ENCODE measurements at places on chromosomes 2 and 18.

- DNase-seq: no peak
Measured at GRCh38 chr2:237452861-237453260, 34.2 kb upstream of the MLPH start.

DNA sequence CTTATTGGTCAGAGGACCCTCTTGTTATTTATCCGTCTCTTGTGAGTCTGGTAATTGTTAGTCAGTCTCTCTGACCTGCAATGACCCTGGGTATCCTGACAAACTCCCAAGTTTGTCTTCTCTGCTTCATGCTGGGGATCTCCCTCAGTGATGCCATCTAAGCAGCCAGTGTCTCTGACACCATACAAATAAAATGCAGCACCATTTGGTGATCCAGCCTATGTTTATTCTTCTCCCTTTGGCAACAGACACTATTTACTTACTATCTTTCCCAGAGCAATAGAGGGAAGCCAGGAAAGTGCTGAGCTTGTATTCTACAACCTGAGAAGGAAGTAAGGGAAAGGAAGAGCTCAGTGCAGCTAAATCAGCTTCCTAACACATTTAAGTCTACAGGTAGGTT, 15.9 kb downstream of the SERPINE2 start:
- no peak for DNase-seq

GRCh38 chr2:74747411-74748080, 86.4 kb upstream of the HK2 start:
- no peak for DNase-seq

- no peak for DNase-seq
Measured at GRCh38 chr18:24656551-24657443, 196.4 kb downstream of the HRH4 start.

- DNase-seq: no peak
Measured at GRCh38 chr2:183493040-183493439, 368.8 kb downstream of the NUP35 start.

DNA sequence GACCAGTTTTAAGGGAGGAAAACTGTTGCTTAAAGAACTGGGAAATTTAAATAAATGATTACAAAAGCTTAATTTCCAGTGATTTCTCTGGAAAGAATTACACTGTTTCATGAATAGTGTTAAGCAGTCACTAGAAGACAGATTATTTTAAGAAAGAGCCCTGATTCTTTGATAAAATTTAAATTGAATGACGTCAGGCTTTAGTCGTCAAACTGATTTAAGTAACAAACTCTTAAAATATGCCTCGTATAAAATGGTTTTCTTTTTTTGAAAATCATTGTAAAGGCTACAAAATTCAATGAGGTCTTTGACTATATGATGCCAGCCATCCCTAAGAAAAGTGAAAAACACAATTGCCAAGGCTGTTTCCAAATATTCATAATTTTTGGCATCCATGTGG, 465.0 kb downstream of the NR4A2 start:
- no peak for DNase-seq

DNA sequence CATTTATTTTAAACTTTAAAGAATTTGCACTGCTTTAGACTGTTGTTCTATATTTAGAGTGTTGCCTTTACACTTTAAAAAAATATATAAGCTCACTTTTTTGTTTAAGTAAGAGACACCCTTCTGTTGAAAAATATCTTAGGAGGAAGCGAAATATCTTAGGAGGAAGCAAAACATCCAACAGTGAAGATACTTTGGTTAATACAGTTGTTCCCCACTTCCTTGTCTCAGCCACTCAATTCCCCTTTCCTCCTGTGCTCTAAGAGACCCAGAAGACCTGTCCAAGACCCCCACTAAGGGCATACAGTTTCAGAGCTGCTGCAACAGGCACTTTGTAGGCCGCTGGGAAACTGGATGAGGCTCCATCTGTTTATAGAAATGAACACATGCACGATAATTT, 5.7 kb downstream of the SERPINB8 start:
- no peak for DNase-seq

GRCh38 chr2:120132691-120133090, 90.5 kb downstream of the TMEM185B start:
- DNase-seq: no peak

DNA sequence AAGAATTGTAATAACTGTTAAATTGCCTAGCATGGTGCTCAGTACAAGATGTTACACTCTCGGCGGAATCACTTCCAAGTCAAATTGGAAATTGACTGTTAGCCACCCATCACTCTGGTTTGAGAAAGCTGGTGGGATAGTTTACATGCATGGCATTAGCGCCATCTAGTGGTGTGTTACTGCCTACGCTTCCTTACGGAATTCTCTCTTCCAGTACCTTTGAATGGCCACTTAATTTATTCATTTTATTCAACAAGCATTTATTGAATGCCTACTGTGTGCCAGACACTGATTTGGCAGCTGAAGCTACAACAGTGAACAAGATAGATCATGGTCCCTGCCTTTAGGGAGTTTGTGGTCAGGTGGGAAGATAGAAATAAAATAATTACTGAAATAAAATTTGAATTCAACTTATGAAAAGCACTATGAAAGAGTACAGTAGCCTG, 171.2 kb downstream of the TMEM247 start:
- peak; percentile 86 for DNase-seq

DNA sequence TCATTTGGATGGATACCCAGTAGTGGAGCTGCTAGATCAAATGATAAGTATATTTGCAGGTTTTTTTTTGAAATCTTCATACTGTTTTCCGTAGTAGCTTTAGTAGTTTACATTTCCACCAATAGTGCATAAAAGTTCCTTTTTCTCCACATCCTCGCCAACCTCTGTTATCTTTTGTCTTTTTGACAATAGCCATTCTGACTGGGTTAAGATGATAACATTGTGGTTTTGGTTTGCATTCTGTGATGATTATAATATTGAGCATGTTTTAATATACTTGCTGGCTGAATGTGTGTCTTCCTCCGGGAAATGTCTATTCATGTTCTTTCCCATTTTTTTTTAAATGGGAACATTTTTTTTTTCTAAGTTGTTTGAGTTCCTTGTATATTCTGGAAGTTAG, 260.0 kb downstream of the GULP1 start:
- DNase-seq: no peak

- peak; percentile 54 for DNase-seq
Measured at GRCh38 chr2:181231886-181232621, 225.1 kb upstream of the ITGA4 start.

GRCh38 chr2:102229141-102229769, 42.4 kb downstream of the IL1RL2 start:
- DNase-seq: no peak

- DNase-seq: no peak
Measured at GRCh38 chr2:186771850-186772463, 77.0 kb downstream of the ZSWIM2 start.

DNA sequence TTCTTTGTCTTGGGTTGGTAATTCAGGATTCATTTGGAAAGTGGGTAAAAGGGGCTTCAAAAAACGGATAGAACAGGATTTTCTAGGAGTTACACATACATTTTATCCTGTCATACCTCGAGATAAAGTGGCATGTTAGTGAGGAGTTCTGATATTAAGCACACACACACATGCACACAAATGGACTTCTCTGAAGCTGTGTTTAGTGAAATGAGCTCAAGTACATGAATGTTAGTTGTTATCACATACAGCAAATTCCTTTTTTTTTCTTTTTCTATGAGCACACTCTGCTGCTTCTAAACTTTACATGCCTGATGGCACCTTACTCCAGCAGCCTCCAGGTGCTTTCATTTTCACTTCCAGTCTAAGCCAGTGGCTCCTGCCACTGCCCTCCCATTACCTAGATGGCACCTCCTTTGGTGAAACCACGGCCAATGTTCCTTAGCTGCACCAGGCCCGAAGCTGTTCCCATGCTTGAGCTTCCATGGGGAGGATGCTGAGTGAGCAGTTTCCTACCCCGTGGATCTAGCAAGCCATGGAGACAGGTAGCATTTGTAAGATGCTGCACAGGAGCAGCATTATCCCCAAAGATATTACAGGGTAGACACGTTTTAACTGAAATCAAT, 49.7 kb downstream of the STAT1 start:
- no peak for DNase-seq

DNA sequence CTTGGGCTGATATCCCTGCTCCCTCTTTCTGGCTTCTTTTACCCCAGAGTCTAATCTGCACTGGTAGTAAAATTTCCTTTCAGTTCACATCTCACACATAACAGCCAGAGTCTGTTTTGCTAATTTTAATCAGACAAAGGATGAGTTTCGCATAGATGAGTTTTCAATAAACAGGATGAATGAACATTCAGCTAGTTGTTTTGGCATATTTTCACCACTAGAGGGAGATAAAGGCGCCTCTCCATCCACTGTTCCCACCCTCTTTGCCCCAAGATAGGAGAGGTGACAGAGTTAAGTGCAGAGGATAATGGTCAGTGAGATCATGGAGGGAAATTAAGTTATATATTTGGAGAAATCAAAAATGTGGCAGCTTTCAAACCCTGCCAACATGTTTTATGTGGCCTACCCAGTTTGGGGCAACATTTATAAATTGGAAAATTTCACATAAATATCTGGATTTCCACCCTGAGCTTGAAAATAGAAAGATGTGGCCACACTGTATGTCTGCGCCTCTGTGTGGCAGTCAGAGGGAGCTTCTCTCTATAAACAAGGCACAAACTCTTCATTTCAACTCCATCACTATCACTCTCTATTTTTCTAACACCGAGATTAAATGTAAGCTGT, 48.5 kb upstream of the DTNA start:
- peak; percentile 50 for DNase-seq

DNA sequence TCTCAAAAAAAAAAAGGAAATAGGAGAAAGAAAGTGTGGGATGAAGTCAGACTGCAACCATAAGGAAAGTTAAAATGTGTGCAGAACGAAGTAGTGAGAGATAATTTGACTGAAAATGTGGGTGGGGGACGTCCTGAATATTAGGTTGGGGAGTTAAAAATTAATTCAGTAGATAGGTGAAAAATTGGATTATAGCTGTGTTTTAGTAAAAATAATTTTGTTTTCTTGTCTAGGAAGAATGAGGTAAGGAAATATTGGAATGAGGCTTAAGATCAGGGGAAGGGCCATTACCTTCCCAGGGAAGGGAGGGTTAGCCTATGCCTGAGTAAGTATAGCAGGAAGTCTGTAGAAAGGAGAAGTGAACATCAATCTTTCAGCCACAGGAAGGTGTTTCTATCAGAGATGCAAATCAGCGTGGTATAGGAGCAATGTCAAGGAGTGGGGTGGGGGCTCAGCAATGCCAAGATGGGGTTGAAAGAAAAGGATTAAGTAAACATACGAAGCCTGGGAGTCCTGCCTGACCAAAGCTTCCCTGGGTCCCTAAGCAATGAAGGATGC, 250.9 kb downstream of the PIEZO2 start:
- DNase-seq: no peak

DNA sequence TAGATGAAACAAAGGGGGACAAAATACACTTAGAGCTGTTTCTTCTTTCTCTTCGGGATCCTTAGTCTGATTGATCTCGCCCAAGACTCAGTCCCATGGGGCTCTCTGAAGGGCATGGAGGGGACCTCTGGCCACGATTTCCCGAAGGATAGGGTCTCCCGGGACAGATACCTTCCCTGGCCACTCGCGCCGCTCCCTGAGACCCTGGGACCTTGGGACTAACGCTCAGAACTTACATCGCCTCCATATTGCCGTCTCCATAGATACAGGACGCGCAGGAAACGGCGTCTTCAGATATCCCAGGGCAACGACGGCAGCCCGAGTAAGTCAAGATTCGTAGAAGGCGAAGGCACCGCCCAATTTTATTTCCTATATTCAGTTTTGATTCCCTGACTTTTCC, at the start of gene CFAP65:
TSS of gene CFAP65 (minus strand) at position 265 of the 400 bp plus-strand sequence. CDS start 2,468 bp downstream, outside the sequence.
- no peak for DNase-seq

DNA sequence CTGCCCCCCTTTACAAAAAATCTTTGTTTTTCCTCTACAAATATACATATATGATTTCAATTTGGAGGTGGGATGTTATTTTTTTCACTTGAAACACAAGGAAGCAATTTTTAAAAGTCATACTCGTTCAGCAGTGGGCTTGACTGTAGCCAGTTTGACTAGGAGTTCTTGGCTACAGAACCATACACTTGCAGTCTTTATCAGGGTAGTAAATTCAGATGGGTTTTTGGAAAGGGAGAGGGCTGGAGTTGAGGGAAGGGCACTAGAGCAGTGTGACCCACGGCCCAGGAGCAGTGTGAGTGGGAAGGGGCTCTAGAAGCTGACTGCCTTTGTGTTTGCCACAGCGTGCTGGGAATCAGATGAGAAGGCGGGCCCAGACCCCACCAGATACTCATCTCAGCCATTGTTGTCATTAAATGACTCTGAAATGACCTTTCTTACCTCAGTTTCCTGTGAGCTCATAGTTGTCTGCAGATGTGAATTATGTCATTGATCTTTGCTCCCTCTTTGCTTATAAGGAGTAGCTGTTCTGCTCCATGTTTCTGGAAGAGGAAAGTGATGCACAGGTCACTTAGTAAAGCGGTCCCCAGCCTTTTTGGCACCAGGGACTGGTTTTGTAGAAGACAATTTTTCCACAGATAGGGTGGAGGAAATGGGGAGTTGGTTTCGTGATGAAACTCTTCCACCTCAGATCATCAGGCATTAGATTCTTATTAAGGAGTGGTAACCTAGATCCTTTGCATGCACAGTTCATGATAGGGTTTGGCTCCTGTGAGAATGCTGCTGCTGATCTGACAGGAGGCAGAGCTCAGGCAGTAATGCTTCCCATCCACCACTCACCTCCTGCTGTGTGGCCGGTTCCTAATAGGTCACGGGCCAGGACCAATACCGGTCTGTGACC, 116.8 kb downstream of the SPTBN1 start:
- no peak for DNase-seq

GRCh38 chr2:12979066-12979465, 262.3 kb downstream of the TRIB2 start:
- DNase-seq: no peak

DNA sequence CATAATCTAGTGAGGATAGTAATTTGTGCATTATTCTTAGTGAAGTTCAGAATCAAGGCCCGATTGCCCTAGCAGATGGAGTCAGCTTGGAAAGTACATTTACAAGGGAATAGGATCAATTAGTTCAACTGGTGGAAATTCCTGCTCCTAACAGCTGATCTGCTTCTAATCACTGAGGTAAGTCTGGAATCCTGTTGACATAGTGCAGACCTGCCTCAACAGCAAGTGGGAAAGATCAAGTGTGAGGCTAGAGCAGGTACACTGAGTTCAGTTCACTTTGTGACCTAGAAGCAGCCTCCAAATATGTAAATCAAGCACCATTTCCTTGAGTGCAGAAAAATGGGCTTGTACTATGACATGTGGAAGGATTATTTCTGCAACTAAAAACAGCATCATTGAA, 111.2 kb upstream of the NOSTRIN start:
- no peak for DNase-seq
